SHP77 (cell line): ENCODE measurements at places on chromosomes 1 and 21.

DNA sequence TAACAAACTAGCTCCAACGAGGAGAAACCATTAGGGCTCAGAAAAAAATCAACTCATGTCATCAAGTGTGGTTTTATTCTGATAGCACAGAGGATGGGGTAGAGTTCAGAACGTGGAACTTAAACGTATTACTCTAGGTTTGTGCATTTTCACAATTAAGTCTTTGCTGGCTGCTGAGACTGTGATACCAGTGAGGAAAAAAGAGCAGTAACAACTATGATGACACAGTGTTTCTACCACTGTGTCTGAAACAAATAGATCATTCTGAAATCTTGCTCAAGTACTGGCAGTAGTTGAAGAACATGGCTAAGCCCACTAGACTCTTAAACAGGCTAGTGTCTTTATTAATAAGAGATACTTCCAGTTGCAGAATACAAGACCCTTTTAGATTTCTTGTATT lies 31.0 kb downstream of the NUCKS1 start:
- DNase-seq: no peak

DNA sequence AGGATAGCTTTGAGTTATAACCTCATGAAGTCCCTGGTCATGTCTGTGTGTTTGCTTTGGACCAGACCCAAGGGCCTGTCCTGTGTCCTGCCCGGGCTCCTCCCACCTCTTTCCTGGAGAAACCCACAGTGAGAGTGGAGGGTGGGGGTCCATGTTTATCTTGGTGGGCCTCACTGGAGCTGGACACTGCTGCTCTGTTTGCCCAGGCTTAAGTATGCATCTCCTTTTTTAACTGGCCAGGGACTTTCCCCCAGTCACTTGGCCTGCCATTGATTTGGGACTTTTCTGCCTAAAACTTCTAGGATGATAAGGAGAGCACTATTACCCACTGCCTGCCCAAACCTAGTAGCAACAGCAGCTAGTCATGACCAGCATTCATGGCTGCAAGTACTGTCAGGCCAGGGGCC lies 49.8 kb downstream of the DDR2 start:
- DNase-seq: peak; percentile 26

GRCh38 chr1:42085596-42085995 lies 67.6 kb upstream of the GUCA2B start:
- DNase-seq: no peak

DNA sequence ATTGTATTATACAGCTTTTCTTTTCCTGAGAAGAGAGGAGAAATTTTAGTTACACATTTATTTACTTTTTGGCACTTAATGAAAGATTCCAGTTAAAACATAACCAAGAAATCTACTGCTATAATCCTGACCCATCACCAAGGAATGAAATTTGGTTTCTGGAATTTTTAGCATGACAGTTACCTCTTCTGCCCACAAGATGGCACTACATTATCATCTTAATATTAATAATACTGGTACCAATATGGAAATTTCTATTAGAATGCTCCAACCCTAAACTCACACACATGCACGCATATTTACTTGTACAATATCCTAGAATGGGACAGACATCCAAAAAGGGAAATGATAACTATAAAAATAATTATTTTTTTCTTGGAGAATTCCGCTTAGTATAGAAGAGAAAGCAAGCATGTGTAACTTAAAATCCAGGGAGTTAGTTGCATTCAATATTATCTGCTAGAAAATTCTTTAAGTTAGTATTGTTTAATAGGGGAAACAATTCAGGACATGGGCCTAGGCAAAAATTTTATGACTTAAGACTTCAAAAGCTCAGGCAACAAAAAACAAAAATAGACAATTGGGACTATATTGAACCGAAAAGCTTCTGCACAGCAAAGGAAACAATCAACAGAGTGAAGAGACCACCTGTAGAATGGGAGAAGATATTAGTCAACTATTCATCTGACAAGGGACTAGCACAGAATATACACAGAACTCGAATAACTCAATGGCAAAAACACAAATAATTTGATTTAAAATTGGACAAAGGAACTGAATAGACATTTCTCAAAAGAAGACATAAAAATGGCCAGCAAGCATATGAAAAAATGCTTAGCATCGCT lies 37.4 kb downstream of the MAP3K21 start:
- DNase-seq: no peak

GRCh38 chr1:231517076-231517475 lies 11.4 kb upstream of the TSNAX start:
- DNase-seq: no peak

- no peak for DNase-seq
Measured at GRCh38 chr1:56638248-56638647, 6.9 kb upstream of the PRKAA2 start.

DNA sequence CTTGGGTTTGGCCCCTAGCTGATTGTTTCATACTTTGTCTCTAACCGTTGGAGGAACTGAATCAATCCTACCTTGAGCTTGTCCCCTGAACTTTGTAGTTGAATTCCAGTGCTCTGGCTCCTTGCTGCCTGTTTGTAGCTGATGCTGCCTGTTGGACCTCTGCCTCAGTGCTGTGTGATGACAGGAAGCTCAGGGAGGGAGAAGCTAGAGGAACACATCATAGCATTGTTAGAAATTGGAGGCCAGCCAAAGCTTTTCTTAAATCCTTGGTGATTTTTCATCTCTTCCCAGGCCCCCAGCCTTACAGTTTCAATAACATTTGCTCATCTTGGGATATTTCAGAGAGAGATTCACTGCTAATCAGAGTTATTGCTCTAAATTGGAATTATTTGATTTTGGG lies 34.0 kb downstream of the MACF1 start:
- DNase-seq: no peak

DNA sequence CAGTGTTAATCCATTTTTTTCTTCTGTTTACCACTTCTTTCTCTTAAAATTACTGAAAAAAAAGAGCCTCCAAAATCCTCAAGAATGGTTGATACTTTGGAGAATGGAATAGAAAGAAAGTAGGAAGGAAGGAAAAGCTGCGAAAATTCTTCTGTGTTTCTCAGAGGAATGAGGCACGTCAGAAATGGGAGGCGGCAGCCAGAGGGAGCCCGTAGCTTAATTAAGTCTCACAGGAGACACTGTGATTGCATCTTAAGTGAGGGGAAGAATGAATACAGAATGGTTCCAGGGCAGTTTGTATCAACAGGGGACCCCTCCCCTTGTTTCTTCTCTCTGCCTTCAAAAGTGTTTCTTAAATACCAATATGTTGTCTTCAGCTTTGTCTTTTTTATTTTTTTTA lies 1099.5 kb downstream of the PLA2G4A start:
- DNase-seq: no peak

GRCh38 chr1:205326812-205327466 lies 5.4 kb upstream of the NUAK2 start:
- no peak for DNase-seq

GRCh38 chr21:39938086-39938625 lies 70.9 kb downstream of the PCP4 start:
- peak; percentile 75 for DNase-seq

- no peak for DNase-seq
Measured at GRCh38 chr1:83053446-83053845, 945.5 kb downstream of the TTLL7 start.

- DNase-seq: no peak
Measured at GRCh38 chr1:235583511-235584001, 66.0 kb downstream of the GNG4 start.

GRCh38 chr1:206686478-206687249 lies 2.0 kb downstream of the MAPKAPK2 start:
- DNase-seq: no peak

GRCh38 chr1:225750875-225751824 lies 26.5 kb upstream of the SRP9 start:
- DNase-seq: no peak

DNA sequence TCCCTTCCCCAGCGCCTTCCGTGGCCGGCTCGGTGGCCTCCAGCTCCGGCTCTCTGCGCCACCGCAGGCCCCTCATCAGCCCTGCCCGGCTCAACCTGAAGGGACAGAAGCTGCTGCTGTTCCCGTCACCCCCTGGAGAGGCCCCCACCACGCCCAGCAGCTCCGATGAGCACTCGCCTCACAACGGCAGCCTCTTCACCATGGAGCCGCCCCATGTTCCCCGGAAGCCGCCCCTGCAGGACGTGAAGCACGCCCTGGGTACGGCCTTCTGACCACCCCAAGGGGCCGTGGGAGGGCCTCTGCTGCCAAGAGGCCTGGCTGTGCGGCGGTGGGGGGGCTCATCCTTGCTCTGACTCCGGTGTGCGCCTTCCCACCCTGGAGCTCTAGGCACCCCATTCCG lies 21.8 kb downstream of the TMEM201 start:
- DNase-seq: no peak

DNA sequence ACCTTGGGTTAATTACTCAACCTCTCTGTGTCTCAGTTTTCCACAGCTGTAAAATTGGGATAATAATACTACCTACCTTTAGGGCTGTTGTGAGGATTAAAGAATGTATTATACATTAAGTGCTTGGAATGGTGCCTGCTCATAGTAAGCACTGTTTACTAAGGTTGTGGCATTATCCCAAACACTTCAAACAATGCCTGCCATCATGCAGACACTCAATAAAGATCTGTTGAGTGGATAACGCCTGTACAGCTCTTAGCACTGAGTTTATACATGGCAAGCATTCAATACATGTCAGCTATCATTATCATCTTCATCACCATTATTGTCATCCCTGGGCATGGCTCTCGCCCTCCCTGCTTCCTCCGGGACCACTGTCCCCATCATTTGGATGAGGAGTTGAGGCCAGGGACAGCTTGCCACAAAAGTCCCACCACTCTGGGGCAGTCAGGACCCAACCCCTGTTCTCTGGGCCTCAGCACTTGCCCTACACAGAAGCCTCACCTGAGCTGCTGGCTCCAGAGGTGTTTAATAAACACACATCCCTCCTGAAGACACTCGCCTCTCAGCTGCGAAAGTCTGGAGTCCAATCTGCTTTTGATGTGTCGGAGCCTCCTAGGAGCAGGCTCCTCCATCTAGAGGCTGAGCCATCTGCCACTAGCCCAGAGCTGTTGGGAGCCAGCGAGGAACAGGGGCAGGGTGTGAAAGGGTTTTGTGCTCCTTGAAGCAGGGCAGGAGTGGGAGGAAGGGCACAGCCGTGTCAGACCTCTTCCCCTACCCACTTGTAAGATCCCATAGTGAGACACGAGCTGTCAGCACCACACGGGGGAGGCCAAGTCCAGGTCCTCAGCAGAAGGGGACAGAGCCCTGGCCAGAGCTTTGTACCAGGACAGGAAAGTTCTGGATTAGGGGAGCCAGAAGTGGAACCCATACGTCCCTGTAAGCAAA lies 80.9 kb upstream of the ZC3H12A start:
- DNase-seq: no peak

- no peak for DNase-seq
Measured at GRCh38 chr1:225425201-225425786, 2.5 kb downstream of the LBR start.

GRCh38 chr1:7462617-7463016 lies 308.5 kb upstream of the VAMP3 start:
- no peak for DNase-seq

DNA sequence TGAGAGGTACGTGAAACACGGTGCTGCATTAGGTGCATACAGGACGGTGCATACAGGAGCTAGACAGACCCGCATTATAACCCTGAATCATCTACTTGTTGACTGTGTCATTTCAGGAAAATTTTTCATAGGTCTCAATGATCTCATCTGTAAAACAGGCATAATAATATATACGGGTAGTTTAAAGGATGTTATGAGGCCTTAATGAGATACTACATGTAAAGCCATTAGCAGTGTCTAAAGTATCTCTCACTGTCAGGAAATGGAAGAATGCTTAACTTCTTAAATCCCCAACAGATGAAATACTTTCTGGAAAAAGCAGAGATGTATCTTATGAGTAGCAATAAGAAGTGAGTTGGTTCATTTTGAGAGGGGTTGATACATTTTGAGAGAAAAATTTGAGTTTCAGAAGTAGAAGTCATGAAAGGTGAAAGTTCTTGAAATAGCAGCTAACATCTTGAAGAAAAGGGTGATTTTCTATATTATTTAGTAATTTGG lies 669.6 kb downstream of the PTPRC start:
- DNase-seq: no peak

DNA sequence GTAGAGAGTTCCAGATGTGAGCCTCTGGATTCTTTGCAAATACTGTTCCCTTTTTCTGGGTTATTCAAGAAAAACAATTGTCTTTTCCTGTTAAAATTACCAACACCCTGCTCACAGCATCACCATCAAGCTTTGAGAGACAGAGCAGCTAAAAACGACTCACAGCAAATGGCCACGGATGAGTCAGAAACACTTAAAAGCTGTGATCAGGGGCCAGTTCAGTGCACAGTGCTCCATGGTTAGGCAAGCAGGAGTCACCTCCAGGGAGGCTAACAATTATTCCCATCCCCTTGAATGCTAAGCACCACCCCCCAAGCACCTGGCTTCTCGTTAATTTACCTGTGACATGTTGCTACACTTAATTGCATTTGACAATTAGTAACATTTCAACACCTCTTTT lies 128.4 kb upstream of the CAMK1G start:
- DNase-seq: no peak

GRCh38 chr21:31132574-31133242 lies 94.4 kb upstream of the KRTAP19-8 start:
- DNase-seq: no peak

GRCh38 chr1:221873673-221874072 lies 131.8 kb upstream of the DUSP10 start:
- DNase-seq: no peak
